ENCODE measurements at places on chromosomes 3 and 15.

- no peak for DNase-seq
Measured at GRCh38 chr3:81214631-81215030, 546.8 kb downstream of the GBE1 start.

DNA sequence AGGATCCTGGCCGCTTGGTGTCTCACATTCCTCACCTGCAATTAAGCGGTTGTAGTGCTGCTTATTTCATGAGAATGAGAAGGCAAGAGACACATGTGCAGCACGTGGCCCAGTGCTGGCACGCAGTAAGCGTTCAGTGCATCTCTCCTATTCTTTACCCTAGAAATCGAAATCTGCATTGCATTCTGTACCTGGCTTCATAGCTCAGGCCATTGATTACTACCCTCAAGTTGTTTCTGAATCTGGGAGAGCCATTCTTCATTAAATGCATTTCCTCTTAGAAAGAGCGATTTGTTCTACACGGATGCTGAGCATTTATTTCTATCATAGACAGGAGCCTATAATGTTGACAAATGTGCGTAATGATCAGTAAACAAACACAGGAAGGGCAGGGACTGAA lies 168.9 kb downstream of the MAGI1 start:
- no peak for DNase-seq

DNA sequence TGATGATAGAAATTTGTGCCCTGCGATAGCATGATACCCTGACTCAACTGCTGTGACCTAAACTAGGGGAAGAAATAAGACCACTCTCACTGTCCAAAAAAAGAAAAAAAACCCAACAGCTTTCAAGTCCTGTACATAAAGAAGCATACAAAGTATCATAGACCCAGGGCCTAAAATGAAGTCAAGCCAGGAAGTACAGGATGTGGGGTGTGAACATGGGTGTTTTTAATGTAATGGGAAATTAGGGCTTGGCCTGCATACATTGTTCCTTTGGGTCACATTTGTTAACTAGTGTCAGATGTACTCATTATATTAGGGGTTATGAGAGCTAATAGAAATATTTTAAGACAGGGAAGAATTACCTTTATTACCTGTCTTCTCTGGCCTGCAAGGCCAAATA lies 200.5 kb upstream of the BHLHE40 start:
- no peak for DNase-seq

DNA sequence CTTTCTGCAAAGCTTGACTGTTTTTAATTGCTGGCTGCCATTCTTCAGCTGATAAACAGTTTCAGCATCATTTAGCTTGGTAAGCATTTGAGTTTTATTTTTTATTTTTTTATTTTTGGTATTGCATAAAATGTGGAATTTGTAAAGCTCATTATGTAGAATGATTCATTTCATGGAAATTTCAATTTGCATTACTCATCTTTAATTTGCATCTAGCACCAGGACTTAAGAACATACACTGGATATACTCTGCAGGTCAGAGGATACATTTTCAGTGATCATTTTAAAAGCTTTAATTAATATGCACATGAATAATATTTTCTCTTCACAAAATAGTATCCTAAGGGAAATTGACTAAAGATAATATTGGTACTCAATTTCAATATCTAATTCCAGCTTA lies 732.4 kb upstream of the BCHE start:
- no peak for DNase-seq

DNA sequence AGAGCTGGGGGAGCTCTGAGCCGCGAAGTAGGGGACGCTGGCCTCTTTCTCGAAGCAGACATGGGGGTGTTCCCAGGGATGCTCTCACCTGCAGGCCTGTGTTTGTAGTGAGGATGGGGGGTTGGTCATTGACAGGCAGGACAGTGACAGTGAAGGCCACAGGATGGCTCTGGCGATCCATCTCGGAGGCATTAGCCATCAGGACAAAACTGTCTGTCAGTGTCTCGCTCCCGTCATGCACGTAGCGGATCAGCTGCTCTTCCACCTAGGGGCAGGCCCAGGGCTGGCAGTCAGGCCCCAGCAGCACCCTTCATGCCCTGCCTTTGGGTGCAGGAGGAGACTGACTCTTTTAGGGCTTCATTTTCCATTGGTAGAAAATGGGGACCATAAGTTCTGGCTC lies 28.0 kb downstream of the CSPG4 start:
- DNase-seq = no peak

DNA sequence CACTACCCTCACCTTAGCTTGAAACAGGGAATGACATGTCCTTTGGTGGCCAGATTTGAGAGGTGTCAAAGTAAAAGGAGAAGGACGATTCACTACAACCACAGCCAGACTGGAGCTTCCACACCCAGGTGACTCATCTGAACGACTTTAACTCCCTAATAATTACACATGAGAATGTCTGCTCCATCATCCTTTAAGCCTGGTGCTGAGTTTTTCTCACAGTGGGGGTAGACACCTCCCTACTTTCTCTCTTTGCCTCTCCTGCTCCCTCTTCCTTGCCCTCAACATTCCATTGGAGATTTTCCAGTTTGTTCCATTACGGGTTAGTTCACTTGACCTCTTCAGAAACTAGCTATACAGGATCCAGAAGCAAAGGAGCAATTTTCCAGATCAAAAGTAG lies 154.3 kb upstream of the BHLHE40 start:
- no peak for DNase-seq

DNA sequence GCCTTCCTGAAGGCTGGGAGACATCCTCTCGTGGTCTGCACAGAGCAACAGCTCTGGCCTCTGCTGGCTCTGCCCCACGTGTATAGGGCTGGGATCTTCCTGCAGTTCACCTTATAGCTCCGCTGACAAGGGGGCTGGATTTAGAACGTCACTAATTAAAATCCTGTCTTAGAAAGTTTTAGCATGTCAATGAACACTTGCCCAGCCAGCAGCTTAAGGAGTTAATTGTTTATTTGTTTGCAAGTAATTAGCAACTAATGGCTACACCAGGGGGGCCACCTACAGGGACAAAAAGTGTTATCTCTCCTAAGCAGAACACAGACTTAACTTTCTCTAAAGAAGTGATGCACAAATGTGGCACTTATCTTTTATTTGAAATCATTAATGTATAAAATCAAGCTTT lies at the start of gene HESX1:
Gene HESX1, minus strand, starts transcription at position 84 of the 403 bp plus-strand sequence. Its CDS starts 60 bp downstream, at position 24.
- DNase-seq = no peak

All from ovary (tissue), 10 donors.